ENCODE measurements at places on chromosomes 4 and X. TPM values are rescaled to one million over a fixed set of nuclear protein-coding genes. Genes with fewer than 3 reads are reported as not detected.

GRCh38 chr4:48909697-48910096 lies 3.1 kb upstream of the OCIAD2 start:
- DNase-seq, result no peak

Gene PNCK
- 6.1 TPM for total RNA-seq

Gene REPS2
- total RNA-seq, result 7.6 TPM

GRCh38 chrX:31331015-31331414 lies 259.2 kb upstream of the FTHL17 start:
- DNase-seq, result no peak

Gene PNPLA4
- total RNA-seq, result 34.5 TPM

GRCh38 chr4:79467246-79467932 lies 59.4 kb upstream of the GK2 start:
- no peak for DNase-seq

Gene GLRB
- total RNA-seq, result 12.0 TPM

GRCh38 chrX:39897741-39898097 lies 200.0 kb downstream of the BCOR start:
- DNase-seq, result no peak

DNA sequence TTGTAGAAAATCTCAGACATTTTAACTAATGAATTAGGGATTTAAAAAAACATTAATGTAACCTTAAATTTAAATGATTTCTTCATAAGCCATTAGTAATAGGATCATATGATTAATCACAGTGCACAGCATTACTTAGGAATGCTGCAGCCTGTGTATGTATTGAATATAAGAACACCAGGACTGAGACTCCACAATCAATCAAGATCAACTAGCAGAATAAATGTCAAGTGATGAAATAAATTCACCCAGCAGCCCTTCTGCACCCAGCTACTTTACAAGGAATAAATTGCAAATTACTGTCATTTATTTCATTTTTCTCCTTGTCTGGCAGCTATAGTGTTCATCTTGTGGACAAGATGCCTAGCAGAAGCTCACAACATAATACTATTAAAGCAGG lies 46.5 kb downstream of the NEIL3 start:
- DNase-seq, result no peak

Gene AMER1
- total RNA-seq, result 5.6 TPM

DNA sequence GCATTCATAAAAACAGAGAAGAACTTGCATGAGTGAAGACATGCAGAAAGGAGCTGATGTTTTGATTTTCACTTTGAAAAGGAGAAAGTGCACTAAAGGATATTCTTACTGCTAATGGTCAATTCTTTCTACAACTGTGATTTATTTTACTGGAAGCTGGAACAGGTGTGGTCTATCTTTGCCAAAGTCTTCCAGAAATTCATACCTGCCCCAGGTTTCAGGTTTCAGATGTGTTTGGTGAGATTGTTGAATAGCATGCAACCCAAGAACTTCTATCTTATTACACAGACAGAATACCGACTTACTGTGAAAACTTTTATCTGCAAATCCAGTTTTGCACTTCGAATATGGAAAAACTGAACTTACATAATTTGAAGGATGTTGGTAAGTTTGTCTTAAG lies 388.3 kb downstream of the PDGFC start:
- DNase-seq, result no peak

GRCh38 chrX:55714161-55714560 lies 3.4 kb upstream of the RRAGB start:
- no peak for DNase-seq

Data from left ventricle myocardium inferior (tissue), 1 donor.